ENCODE measurements at places on chromosomes 4 and X. TPM values are rescaled to one million over a fixed set of nuclear protein-coding genes. Genes with fewer than 3 reads are reported as not detected.

- no peaks in the 10 kb centered on the region for H3K27me3 ChIP-seq
- no peak overlapping the region for H3K27ac ChIP-seq
- no peaks in the 10 kb centered on the region for H3K4me1 ChIP-seq
- no peaks in the 10 kb centered on the region for H3K36me3 ChIP-seq
- no peak for DNase-seq
These were observed 654.5 kb downstream of the STIM2 start for GRCh38 chr4:27515140-27515539.

DNA sequence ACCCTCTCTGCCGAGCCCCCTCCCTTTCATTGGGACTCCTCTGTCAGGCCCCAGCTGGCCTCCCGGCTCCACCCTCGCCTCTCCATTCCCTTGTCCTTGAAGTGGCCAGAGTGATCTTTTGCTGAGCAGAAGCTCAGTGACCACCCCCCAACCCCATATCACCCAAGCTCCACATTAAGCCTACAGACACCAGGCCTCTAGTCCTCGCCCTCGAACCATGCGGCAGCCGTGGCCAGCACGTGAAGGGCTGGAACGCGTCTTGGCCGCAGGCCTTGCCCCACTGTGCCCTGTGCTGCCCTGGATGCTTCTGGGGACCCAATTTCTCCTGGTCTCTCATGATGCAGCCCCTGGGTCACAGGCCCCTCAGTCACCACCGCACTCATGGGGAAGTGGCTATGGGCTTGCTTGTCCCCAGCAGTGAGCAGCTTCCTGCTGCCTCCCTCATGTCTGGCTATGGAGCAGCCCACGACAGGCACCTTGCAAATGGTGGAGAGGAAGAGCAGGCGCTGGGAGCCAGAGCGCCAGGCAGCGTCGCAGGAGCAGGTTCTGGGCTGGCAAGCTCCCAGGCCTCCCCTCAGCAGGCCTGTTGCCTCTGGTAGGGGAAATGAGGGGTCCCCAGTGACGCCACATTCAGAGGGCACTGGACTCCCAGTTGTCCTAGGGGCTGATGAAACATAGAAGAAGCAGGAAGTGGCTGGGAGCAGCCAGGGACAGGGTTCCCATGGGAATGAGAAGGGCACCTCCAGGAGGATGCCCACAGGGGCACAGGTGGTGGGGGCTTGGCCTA, 757 bp upstream of the SRPK3 start:
- H3K36me3 ChIP-seq: no peaks in the 10 kb centered on the region
- H3K4me1 ChIP-seq: no peaks in the 10 kb centered on the region
- no peak for DNase-seq
- no peaks in the 10 kb centered on the region for H3K27me3 ChIP-seq

- DNase-seq: no peak
- no peak overlapping the region for H3K27ac ChIP-seq
- H3K4me1 ChIP-seq: no peaks in the 10 kb centered on the region
These were observed 29.8 kb downstream of the PIGG start for GRCh38 chr4:528835-529234.

DNA sequence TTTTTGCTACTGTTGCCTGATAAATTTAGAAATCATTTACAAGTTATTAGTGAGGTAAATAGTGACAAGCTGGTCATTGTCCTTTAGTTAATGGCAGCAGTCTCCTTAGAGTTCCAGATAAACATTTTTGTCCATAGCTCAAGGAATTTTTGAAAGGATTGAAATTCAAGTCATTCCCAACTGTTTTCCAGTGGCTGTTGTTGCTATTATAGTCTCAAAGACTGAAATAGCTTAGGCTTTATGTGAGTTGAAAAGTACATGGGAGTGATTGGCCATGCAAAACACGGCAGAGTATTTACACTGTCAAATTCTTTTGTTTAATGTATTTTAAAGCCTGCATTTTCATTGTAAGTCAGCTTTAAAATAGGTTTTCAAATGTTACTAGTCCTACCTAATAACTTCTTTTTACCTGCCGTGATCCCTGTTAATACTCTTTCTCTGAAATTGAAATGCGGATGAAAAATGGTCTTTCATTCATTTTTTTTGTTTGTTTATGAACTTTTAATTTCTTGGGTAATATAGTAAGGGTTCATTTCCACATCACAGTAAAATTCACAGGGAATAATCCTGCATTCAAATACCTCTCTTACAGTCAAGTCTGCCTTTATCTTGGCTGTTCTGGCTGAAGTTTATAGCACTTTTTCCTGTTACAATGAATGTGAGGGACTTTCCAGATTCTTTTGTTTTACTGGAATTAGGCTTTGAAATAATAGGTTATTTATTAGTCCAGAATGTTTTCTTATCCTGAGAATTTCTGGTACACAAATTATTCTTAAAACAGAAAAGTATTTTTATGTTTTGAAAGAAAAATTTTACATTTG, 85.1 kb downstream of the PDLIM5 start:
- H3K4me1 ChIP-seq: peaks cover 2% of the 10 kb centered on the region
- no peaks in the 10 kb centered on the region for H3K27me3 ChIP-seq
- H3K36me3 ChIP-seq: no peaks in the 10 kb centered on the region
- DNase-seq: no peak
- H3K27ac ChIP-seq: no peak overlapping the region

NPY2R gene
- total RNA-seq: not detected

PPEF1 gene
- total RNA-seq: 0.47 TPM

- no peak overlapping the region for H3K4me3 ChIP-seq
- H3K36me3 ChIP-seq: no peaks in the 10 kb centered on the region
- DNase-seq: no peak
These were observed 24.4 kb downstream of the BLOC1S4 start for GRCh38 chr4:6740347-6740746.

DNA sequence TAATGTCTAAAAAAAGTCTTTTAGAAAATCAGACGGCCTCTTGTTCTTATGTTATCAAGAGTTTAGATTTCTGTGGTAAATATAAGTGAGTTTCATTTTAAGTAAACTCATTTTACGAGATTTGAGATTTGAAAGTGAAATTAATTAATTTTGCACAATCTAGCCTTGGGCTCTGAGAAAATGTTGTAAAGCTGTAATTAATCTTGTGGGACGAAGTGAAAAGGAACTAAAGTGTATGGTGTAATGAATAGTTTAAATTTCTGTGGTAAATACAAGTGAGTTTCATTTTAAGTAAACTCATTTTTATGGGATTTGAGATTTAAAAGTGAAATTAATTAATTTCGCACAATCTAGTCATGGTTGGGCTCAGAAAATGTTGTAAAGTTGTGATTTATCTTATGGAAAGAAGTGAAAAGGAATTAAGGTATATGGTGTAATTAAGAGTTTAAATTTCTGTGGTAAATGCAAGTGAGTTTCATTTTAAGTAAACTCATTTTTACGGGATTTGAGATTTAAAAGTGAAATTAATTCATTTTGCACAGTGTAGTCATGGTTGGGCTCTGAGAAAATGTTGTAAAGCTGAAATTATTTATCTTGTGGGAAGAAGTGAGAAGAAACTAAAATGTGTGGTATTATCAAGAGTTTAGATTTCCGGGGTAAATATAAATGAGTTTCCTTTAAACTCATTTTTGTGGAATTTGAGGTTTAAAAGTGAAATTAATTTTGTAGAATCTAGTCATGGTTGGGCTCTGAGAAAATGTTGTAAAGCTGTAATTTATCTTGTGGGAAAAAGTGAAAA, 1.6 kb downstream of the SCML1 start:
- H3K27me3 ChIP-seq: no peaks in the 10 kb centered on the region
- no peak for DNase-seq
- no peaks in the 10 kb centered on the region for H3K36me3 ChIP-seq
- no peak overlapping the region for H3K27ac ChIP-seq
- H3K4me1 ChIP-seq: no peaks in the 10 kb centered on the region
- peak overlapping the region; percentile 61 for H3K4me3 ChIP-seq

DNA sequence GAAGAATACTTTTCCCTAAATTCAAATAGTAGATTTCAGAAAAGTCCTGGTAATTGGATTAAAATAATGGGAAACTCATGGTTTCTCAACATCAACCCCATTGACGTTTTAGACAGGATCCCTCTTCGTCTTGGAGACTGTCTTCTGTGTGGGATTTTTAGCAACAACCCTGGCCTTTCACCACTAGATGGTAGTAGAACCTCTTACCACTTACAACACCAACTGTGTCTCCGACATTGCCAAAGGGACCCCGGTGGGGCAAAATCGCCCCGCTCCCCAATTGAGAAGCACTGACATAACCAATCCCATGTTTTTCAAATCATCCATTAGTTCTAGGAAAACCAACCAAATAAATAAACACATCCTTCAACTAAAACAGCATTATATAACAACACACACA, 16.9 kb upstream of the ANOS1 start:
- DNase-seq: no peak
- H3K27ac ChIP-seq: no peak overlapping the region
- no peaks in the 10 kb centered on the region for H3K36me3 ChIP-seq
- no peaks in the 10 kb centered on the region for H3K4me1 ChIP-seq

DNA sequence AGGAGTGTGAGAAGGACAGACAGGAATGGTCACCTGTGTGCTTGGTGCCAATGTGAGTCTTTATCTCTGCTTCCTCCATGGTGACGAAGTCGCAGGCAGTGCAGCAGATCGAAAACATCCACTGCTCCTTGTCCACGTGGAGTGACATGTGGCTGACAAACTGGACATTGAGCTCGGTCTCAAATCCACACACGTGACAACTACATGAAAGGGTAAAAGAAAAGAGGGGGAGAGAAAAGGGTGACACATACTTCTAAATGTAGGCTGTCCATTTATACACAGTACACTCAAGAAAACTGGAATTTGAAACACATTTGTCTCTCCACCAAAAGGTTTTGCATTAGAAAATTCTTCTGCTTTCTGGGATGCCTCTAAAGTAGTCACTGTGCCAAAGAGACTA, 94.5 kb downstream of the C4orf51 start:
- H3K27me3 ChIP-seq: no peaks in the 10 kb centered on the region
- H3K4me3 ChIP-seq: no peak overlapping the region
- no peaks in the 10 kb centered on the region for H3K4me1 ChIP-seq
- H3K36me3 ChIP-seq: no peaks in the 10 kb centered on the region

- DNase-seq: no peak
- no peaks in the 10 kb centered on the region for H3K27me3 ChIP-seq
These were observed 881.6 kb downstream of the PCDH18 start for GRCh38 chr4:136650541-136651277.

DNA sequence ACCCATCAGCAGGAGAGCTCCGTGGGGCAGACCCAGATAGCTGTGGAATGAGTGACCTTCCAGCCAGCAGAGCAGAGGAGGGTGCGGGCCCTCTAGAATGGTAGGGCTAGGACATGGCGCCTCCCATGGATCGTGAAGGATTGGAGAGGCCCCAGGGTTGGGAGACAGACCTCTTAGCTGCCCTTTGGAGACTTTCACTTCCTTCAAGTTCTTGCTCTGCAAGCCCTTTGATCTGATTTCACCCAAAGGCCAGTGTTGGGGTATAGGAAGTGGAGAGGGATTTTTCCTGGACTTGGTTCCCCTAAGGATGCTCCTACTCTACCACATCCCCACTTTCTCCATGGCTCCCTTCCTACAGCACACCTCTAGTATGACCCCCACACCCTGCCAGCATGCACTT, 3.0 kb downstream of the SASH3 start:
- H3K27ac ChIP-seq: no peak overlapping the region
- no peak for DNase-seq
- H3K4me1 ChIP-seq: no peaks in the 10 kb centered on the region
- no peaks in the 10 kb centered on the region for H3K27me3 ChIP-seq
- H3K4me3 ChIP-seq: no peak overlapping the region

DNA sequence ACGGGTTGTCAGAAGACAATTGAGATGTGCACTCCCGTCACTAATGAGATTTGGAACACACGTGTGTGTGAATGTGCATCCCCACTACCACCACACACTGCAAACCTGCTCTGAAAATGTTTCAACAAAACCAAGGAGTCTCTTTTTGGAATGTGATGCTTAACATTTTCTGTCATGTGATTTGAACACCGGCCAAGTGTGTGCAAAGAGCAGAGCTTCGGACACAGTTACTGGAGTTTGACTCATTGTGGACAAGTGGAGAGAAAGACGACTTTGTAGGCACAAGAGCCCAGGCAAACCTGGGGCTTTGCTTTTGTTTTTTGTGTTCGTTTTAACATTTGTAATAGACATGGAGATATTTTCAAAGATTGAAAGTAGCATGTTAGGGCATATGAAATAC, 49.2 kb downstream of the CCKAR start:
- peaks cover 3% of the 10 kb centered on the region for H3K4me1 ChIP-seq
- no peak overlapping the region for H3K27ac ChIP-seq
- no peak overlapping the region for H3K4me3 ChIP-seq
- H3K36me3 ChIP-seq: no peaks in the 10 kb centered on the region

All from ovary (tissue), 10 donors.